ENCODE measurements at places on chromosomes 3 and 15.

GRCh38 chr3:134797741-134798451, 2.8 kb downstream of the EPHB1 start:
- no peak for DNase-seq

DNA sequence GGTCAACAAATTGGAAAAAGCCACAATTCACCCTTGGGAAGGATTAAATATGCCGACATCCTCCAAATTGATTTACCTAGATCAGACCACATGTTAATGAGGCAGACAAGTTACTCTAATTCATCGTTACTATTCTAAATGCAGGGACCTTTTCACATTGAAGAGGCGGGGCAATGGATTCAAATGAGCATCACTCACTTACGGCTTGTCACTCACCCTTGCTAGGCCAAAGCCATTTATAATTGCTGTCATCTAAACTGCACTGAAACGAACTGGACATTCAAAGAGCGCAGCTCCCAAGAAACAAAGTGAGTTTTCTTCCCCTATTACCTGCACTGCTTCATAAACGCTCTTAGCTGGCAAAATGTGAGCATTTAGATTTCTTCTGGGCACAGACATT, 313.9 kb downstream of the WDR72 start:
- no peak for DNase-seq

GRCh38 chr15:50916400-50916799, 7.9 kb downstream of the AP4E1 start:
- no peak for DNase-seq

GRCh38 chr15:99305761-99306505, 54.7 kb downstream of the LRRC28 start:
- peak; percentile 22 for DNase-seq

DNA sequence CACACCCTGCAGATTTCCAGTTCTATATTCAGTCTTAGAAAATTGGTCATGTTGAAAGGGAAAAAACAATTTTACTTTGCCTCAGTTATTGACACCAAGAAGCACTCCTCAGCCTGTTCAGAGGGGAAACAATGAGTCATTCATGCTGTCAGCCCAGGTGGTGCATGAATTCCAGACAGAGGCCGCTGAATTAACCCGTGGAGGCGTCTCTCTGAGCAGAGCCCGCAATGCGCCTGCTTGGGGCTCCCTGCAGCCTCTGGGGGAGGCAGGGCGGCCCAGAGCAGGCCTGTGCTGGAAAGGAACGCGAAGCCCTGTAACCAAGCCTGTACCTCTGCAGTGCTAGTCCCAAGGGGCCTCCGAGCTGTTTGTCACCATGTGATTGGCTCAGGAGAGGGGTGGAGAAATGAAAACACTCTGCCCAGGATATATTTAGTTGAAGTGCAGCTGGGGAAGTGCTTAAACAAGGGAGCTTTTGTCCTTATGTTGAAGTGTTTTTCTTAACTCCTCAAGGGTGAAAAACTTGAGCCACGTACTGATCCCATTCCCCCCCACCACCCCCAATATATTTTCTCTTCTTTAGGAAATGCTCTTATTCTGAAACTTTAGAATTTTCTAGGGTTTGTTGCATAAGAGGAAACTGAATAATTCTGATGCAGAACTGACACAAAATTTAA, 68.3 kb upstream of the CHD2 start:
- peak; percentile 90 for DNase-seq
